ENCODE measurements at places on chromosomes 6 and 20. TPM values are rescaled to one million over a fixed set of nuclear protein-coding genes. Genes with fewer than 3 reads are reported as not detected.

Gene HNF4A
- not detected for total RNA-seq

- ATAC-seq = no peak
- no peaks in the 10 kb centered on the region for H3K27me3 ChIP-seq
- H3K4me3 ChIP-seq = no peak overlapping the region
These were observed 513.6 kb upstream of the PTCHD4 start for GRCh38 chr6:48624631-48625030.

Gene HLA-F
- total RNA-seq = 159 TPM

DNA sequence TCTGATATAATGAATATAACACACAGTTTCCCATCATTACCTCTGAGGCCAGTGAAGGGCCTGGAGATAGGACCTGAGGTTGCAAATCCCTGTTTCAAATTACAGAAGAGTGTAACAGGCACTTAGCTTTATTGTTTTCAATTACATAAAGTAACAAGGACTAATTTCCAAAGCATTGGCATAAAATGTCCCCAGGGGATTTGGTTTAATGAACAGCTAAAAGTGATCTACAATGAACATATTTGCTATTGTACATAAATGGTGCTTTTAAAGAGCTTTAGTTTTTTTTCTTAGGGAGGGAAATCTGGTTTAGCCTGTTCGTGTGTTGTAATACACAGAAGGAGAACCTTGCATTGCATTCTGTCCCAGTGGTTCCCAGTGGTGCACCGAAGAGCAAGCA is 54.4 kb downstream of the HMGN3 start:
- H3K4me3 ChIP-seq = no peak overlapping the region
- H3K36me3 ChIP-seq = no peaks in the 10 kb centered on the region
- H3K27ac ChIP-seq = no peak overlapping the region
- H3K4me1 ChIP-seq = no peaks in the 10 kb centered on the region
- H3K27me3 ChIP-seq = no peaks in the 10 kb centered on the region

DNA sequence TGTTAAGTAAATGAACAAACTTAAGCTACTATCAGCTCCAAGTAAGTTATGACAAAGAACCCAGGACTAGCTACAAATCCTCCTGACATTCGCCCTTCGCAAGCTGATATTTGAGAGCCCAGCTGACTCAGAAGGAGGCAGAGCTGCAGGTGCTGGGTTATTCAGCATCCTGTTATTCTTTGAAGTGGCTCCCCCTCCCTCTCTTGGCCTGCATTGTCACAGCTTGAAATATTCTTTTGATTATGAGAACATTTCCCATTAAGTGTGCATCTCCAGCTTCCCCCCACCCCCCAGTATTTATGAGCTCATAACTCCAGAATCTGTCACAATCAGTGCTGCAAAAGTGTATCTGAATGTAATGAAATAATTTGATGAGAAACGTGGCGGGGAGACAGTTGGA is 78.8 kb upstream of the RALY start:
- H3K4me3 ChIP-seq = no peak overlapping the region
- H3K27ac ChIP-seq = no peak overlapping the region
- peaks cover 4% of the 10 kb centered on the region for H3K27me3 ChIP-seq
- ATAC-seq = peak; percentile 78
- no peaks in the 10 kb centered on the region for H3K4me1 ChIP-seq

Gene OSER1
- total RNA-seq = 38.6 TPM

Gene PSORS1C2
- not detected for total RNA-seq

- ATAC-seq = no peak
- H3K36me3 ChIP-seq = no peaks in the 10 kb centered on the region
- no peaks in the 10 kb centered on the region for H3K4me1 ChIP-seq
- H3K27ac ChIP-seq = no peak overlapping the region
- no peak overlapping the region for H3K4me3 ChIP-seq
These were observed 36.5 kb downstream of the SLC2A12 start for GRCh38 chr6:134015719-134016557.

- H3K27me3 ChIP-seq = no peaks in the 10 kb centered on the region
- no peaks in the 10 kb centered on the region for H3K4me1 ChIP-seq
- no peak for ATAC-seq
- no peak overlapping the region for H3K27ac ChIP-seq
- no peaks in the 10 kb centered on the region for H3K36me3 ChIP-seq
These were observed 54.3 kb downstream of the SNAI1 start for GRCh38 chr20:50037123-50037522.

- peak within 1 kb of the TSS; percentile 100 for H3K27ac ChIP-seq
- peaks cover 38% of the 10 kb centered on the region for H3K36me3 ChIP-seq
- ATAC-seq = peak; percentile 74
- no peaks in the 10 kb centered on the region for H3K27me3 ChIP-seq
These were observed at the start of gene FAM50B for GRCh38 chr6:3848925-3849605. TSS of gene FAM50B (plus strand) at chr6:3849373. CDS start at chr6:3849812, 439 bp downstream.

DNA sequence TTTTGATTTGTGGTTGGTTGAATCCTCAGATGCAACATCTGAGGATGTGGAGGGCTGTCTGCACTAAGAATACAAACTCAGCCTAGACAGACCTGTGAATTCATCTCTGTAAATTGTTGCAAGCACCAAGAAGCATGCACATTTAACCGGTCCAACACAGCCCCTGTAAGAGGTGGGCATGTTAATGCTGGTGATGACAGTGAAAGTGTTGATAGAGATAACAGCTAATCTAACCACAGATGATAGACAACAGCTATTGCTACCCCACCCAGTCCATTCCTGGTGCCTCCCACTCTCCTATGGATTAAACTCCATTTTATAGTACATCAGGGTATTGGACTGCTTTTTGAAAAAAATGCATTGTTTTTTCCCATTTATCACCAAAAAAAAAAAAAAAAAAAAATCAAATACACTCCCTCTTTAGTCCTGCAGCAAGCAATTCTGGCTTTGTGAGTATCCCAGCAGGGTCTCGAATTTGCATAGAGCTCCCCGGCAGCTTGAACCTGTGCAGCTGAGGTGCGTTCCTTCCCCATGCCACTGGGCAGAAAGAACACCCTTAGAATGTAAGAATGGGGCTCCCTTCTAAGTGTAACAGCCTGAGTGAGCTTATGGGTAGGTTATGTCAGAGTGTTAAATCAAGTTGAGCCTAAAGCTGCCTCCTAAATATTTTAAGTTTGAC is 270.9 kb upstream of the JARID2 start:
- no peak overlapping the region for H3K27ac ChIP-seq
- peaks cover 4% of the 10 kb centered on the region for H3K27me3 ChIP-seq
- no peaks in the 10 kb centered on the region for H3K36me3 ChIP-seq

DNA sequence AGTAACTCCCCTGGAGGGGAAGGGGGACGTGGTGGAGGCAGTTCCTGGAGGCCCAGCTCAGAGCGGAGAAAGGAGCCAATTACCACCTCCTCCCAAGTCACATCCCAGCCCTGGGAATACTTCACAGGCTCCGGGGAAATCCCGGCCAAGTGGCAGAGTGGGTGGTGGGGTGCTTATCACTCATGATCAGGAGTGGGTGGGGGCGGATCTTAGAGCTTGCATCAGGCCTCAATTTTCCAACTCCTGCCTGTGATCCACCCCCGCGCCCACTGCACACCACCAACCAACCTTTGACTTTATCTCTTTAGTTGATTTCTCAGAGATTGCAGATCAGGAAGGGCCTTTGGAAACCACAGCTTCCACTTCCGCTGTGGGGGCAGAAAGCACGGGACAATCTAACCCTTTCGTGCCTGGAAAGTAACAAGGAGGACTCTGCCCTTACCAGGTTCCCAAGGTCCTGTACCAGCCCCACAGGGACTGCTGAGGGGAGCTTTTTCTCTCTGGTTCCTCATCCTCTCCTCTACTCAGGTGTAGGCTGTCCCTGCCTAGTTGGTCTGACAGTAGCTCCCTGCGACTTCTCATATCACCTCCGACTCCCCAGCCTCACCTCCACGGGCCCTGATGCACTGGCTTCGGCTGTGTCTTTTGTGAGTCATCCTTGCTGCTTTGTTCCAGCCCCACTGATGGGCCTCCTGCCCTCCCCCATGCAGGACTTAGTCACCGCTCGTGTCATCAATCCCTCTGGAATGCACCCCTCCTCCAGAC is 24.9 kb upstream of the IER3 start:
- peak overlapping the region; percentile 78 for H3K4me3 ChIP-seq
- peak overlapping the region; percentile 95 for H3K27ac ChIP-seq
- peaks cover 19% of the 10 kb centered on the region for H3K36me3 ChIP-seq

DNA sequence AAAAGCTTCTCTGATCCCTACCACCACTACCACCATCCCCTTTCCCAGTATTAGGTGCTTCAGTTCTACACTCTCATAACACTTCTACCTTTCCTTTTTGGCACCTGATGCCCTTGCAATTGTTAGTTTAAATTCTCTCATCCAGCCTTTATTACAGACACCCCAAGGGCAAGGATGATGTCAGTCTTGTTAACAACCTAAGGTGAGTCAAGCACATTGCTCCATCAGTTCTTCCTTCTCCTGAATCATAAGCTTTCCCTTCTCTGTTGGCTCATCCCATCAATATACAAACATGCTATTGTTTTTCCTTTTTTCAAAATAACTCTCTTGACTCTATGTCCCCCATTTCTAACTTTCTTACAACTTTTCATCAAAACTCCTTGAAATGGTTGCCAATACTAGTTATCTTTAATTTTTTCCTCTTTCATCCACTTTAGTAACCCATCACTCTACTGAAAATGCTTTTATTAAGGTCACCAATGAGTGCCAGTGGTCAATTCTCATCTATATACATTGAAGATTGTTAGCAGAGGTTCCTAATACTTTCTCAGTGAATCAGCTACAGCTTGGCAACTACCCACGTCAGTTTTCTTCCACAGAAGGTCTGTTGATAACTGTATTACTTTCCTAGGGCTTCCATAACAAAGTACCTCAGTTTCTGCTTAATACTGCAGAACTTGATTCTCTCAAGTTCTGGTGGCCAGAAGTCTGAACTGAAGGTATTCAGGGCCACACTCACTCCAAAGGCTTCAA is 97.1 kb upstream of the FLRT3 start:
- H3K36me3 ChIP-seq = no peaks in the 10 kb centered on the region
- H3K27me3 ChIP-seq = no peaks in the 10 kb centered on the region
- no peak for ATAC-seq
- H3K27ac ChIP-seq = no peak overlapping the region
- H3K4me1 ChIP-seq = no peaks in the 10 kb centered on the region
- no peak overlapping the region for H3K4me3 ChIP-seq

Gene C6orf58
- total RNA-seq = not detected
